Naive thymus-derived CD8-positive, alpha-beta T cell (primary cell): ENCODE measurements at places on chromosomes 2 and 18. TPM values are rescaled to one million over a fixed set of nuclear protein-coding genes. Genes with fewer than 3 reads are reported as not detected.
A peak's percentile ranks its signal among the peaks of the same experiment; 100 is the strongest.

- no peak for DNase-seq
- H3K4me1 ChIP-seq = no peaks in the 10 kb centered on the region
- H3K36me3 ChIP-seq = no peaks in the 10 kb centered on the region
- no peak overlapping the region for H3K27ac ChIP-seq
These were observed 1693.4 kb upstream of the SLC39A10 start for GRCh38 chr2:193963472-193964119.

DNA sequence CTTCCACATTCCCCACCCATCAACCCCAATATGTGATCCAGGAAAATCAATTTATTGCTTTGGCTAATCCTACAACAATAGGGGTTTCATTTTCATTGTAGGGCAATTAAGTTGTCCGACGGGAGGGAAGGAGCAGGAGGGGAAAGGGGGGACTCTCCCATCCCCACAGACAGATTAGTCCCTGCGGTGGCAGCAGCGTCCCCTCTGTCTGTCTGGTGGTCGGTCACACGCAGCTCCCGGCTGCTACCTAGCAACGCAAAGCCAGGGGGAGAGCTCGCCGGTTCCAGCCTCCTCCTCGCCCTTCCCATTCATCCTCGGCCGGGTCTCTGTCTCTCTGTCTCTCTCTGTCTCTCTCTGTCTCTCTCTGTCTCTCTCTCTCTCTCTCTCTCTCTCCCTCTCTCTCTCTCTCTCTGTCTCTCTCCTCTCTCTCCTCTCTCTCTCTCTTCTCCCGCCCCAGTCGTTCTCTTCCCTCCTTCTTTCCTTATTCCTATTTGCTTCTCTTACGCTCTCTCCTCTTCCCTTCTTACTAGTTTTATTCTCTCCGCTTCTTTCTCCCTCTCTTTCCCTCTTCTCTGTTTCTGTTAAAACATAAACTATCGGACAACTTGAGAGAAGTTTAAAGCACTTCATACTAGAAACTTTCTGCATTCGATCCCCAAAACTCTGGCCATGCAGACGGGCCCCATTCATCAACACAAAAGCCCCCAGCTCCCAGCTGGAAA lies 1.2 kb downstream of the LRP2 start:
- H3K4me1 ChIP-seq = peaks cover 39% of the 10 kb centered on the region
- H3K4me3 ChIP-seq = peak overlapping the region; percentile 43
- H3K36me3 ChIP-seq = peaks cover 7% of the 10 kb centered on the region
- DNase-seq = no peak

DNA sequence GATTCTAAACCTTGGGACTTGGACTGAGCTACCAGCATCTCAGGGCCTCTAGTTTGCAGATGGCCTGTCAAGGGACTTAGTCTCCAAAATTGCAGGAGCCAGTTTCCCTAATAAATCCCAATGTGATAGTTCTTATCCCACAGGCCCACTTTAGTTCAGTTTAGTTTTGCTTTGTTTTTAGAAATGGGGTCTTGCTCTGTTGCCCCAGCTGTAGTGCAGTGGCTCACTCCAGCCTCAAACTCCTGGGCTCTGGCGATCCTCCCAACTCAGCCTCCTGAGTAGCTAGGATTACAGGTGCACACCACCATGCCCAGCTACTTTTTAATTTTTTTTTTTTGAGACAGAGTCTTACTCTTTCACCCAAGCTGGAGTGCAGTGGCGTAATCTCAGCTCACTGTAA lies 2.6 kb upstream of the SF3B1 start:
- H3K27ac ChIP-seq = peak overlapping the region; percentile 91
- H3K4me3 ChIP-seq = no peak overlapping the region
- H3K4me1 ChIP-seq = peaks cover 26% of the 10 kb centered on the region
- no peak for DNase-seq
- no peaks in the 10 kb centered on the region for H3K27me3 ChIP-seq

- peak within 1 kb of the TSS; percentile 98 for H3K4me3 ChIP-seq
- no peaks in the 10 kb centered on the region for H3K27me3 ChIP-seq
- peaks cover 7% of the 10 kb centered on the region for H3K36me3 ChIP-seq
These were observed at the start of gene SP140L for GRCh38 chr2:230326453-230327417. Gene SP140L (plus strand): TSS chr2:230327193. CDS start chr2:230327270, 77 bp downstream.

- no peak overlapping the region for H3K27ac ChIP-seq
- no peak for DNase-seq
- no peaks in the 10 kb centered on the region for H3K4me1 ChIP-seq
- no peaks in the 10 kb centered on the region for H3K27me3 ChIP-seq
- no peaks in the 10 kb centered on the region for H3K36me3 ChIP-seq
These were observed 1371.1 kb upstream of the LRRTM1 start for GRCh38 chr2:81675641-81676040.

DNA sequence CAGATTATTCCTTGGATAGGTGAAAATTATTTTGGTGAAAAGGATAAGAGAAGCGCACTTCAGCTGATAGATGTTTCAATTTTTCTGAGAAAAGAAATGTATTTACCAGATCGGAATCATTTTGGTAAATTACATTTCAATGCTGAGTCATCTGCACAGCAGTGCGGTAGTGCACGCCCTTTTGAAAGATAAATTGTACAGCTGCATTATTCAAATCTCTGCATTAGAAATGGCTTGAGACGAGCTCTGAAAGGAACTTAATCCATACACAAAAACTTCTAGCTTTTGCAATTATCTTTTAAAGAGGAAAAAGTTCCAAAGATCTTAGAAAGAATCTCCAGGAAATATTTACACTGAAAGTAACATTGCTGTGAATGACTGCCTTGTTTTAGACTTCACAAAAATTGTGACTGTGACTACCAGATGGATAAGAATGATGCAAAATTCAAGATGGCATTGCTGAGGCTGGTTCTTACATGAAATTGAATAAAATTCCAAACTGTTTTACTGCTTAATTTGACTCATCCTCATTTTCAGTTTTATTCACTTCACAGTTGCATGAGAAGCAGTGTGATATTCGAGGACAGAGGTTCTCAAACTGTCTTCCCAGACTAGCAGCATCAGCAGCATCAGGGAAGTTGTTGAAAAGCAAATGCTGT lies 161.7 kb downstream of the RND3 start:
- DNase-seq = no peak
- H3K36me3 ChIP-seq = no peaks in the 10 kb centered on the region
- H3K27ac ChIP-seq = no peak overlapping the region

DNA sequence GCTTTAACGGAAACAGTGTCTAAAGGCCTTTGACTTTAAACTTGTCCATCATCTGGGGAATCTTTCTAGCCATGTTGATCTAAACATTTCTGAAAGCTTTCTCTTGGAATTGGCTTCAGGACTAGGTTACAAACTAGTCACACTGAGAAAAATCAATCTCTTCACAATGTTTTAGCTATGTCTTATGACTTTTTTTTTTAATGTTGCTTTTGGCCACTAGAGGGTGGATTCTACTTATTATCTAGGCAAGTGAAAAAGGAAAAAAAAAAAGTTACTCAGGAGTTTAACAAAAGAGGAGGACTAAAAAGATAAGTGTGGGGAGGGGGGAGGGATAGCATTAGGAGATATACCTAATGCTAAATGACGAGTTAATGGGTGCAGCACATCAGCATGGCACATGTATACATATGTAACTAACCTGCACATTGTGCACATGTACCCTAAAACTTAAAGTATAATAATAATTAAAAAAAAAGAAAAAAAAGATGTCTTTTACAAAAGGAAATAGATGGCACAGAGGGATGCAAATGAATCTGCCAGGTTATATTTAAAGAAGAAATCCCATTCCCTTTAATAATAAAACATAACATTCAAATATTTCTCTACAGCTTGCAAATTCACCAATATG lies 160.4 kb upstream of the PID1 start:
- H3K4me1 ChIP-seq = no peaks in the 10 kb centered on the region
- H3K4me3 ChIP-seq = no peak overlapping the region
- no peak overlapping the region for H3K27ac ChIP-seq
- no peak for DNase-seq

GRCh38 chr2:53765767-53766166 lies 1.8 kb upstream of the CHAC2 start:
- H3K4me3 ChIP-seq = peak overlapping the region; percentile 8
- H3K4me1 ChIP-seq = peaks cover 38% of the 10 kb centered on the region
- H3K27me3 ChIP-seq = no peaks in the 10 kb centered on the region
- DNase-seq = no peak

DNA sequence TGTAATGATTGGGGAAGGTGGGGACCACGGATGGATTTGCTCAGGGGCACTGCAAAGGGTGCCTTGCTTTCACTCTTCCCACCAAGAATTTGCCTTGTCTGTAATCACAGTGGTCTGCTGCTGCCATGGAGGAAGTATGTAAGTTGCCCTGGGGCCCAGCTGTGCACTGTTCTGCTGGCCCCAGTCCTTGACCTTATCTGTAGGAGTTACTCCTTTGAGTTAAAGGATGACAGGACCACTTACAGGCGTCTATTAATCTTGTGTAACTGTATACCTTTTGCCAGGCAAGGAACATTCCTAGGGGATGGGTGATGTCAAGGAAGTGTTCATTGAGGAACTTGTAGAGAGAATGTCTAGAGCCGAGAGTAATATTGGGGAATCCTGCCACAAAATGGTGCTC lies 212.8 kb upstream of the LRRTM1 start:
- DNase-seq = no peak
- no peak overlapping the region for H3K4me3 ChIP-seq
- H3K27ac ChIP-seq = no peak overlapping the region
- no peaks in the 10 kb centered on the region for H3K36me3 ChIP-seq
- no peaks in the 10 kb centered on the region for H3K4me1 ChIP-seq
- H3K27me3 ChIP-seq = no peaks in the 10 kb centered on the region

GRCh38 chr2:111159641-111160040 lies 38.9 kb downstream of the BCL2L11 start:
- H3K27me3 ChIP-seq = no peaks in the 10 kb centered on the region
- no peak overlapping the region for H3K4me3 ChIP-seq
- DNase-seq = no peak
- H3K27ac ChIP-seq = no peak overlapping the region
- H3K36me3 ChIP-seq = peaks cover 14% of the 10 kb centered on the region

GRCh38 chr2:10800163-10800562 lies 12.4 kb downstream of the PDIA6 start:
- no peaks in the 10 kb centered on the region for H3K27me3 ChIP-seq
- no peak overlapping the region for H3K4me3 ChIP-seq
- H3K27ac ChIP-seq = no peak overlapping the region
- no peak for DNase-seq
- peaks cover 12% of the 10 kb centered on the region for H3K4me1 ChIP-seq

DNA sequence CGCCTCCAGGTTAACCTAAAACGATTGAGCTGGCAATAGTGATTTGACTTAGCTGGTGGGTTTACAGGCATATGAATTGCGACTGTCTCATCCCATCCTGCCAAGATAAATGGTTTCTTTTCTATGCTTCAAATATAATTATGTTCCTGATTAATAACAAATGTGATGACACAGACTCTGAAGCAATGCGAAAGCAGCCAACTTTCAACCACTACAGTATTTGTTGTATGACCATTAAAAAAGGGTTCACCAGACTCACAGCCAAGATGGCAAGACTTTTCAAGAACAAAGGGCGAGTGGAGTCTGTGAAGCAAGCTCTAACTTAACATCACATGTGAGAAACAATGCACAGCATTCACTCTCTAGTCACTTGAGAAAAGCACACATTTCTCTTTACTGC lies 186.6 kb downstream of the PID1 start:
- no peak overlapping the region for H3K4me3 ChIP-seq
- DNase-seq = no peak
- no peaks in the 10 kb centered on the region for H3K27me3 ChIP-seq
- no peaks in the 10 kb centered on the region for H3K36me3 ChIP-seq
- no peaks in the 10 kb centered on the region for H3K4me1 ChIP-seq

GRCh38 chr2:235666213-235666781 lies 172.5 kb downstream of the AGAP1 start:
- H3K27me3 ChIP-seq = peaks cover 54% of the 10 kb centered on the region
- H3K4me1 ChIP-seq = peaks cover 15% of the 10 kb centered on the region
- H3K4me3 ChIP-seq = no peak overlapping the region

GRCh38 chr2:241036397-241036963 lies 38.1 kb downstream of the SNED1 start:
- H3K27ac ChIP-seq = peak overlapping the region; percentile 43
- H3K36me3 ChIP-seq = no peaks in the 10 kb centered on the region
- DNase-seq = peak; percentile 83
- peak overlapping the region; percentile 80 for H3K4me3 ChIP-seq
- H3K27me3 ChIP-seq = no peaks in the 10 kb centered on the region
- H3K4me1 ChIP-seq = peaks cover 15% of the 10 kb centered on the region

DNA sequence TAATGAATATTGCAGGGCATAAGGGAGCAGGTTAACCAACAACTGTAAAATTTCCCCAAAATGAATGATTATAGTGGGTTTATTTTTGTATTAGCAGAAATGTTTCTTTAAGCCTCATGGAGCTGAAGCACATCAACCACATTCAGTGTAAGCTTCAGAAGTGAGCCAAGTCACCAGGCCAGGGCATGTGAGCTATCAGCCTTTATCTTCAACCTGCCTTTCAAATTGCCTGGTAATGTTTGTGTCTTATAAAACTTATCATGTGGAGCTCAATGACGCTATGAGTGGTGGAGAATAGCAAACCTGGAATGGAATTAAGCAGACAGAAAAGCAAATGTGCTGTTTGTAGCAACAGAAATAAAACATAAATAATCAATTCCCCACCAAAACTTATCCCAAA lies 1068.4 kb downstream of the LRP1B start:
- H3K4me1 ChIP-seq = no peaks in the 10 kb centered on the region
- no peak for DNase-seq
- H3K36me3 ChIP-seq = no peaks in the 10 kb centered on the region
- no peak overlapping the region for H3K4me3 ChIP-seq
- no peaks in the 10 kb centered on the region for H3K27me3 ChIP-seq
- no peak overlapping the region for H3K27ac ChIP-seq

GRCh38 chr2:195561116-195561921 lies 95.7 kb upstream of the SLC39A10 start:
- H3K27me3 ChIP-seq = no peaks in the 10 kb centered on the region
- H3K36me3 ChIP-seq = no peaks in the 10 kb centered on the region
- H3K4me1 ChIP-seq = peaks cover 69% of the 10 kb centered on the region
- DNase-seq = no peak
- peak overlapping the region; percentile 94 for H3K27ac ChIP-seq

DNA sequence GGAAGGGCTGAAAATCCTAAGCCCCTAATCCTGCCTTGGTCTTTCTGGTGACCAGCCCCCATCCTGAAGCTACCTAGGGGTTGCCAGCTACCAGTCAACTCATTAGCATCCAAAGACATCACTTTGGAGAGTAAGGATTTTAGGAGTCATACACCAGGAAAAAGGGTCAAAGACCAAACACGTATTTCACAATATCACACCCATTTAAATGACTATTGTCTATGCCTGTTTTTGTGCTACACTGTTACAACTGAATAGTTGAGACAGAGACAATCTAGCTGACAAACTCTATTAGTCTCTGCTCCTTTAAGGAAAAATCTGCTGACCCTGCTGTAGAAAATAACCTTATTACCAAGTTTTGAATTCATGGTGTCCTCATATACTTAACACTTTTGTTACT lies 21.0 kb upstream of the RBBP8 start:
- no peak overlapping the region for H3K27ac ChIP-seq
- no peaks in the 10 kb centered on the region for H3K4me1 ChIP-seq
- H3K27me3 ChIP-seq = no peaks in the 10 kb centered on the region
- H3K36me3 ChIP-seq = peaks cover 5% of the 10 kb centered on the region

Gene NTSR2
- total RNA-seq = not detected

Gene PTH2R
- total RNA-seq = not detected

Gene MFF
- 61.6 TPM for total RNA-seq

Gene SPHKAP
- total RNA-seq = not detected

Gene TRIM54
- total RNA-seq = 0.19 TPM
